Left ventricle myocardium inferior (tissue), 1 donor: ENCODE measurements at places on chromosomes 2 and 18. TPM values are rescaled to one million over a fixed set of nuclear protein-coding genes. Genes with fewer than 3 reads are reported as not detected.

Gene ANO7
- total RNA-seq: 0.80 TPM

Gene CFLAR
- 238 TPM for total RNA-seq

Gene SIX2
- total RNA-seq: 0.91 TPM

Gene ABCB11
- total RNA-seq: 0.05 TPM

Gene MROH2A
- not detected for total RNA-seq

Gene CDH7
- not detected for total RNA-seq

Gene TYMS
- 3.1 TPM for total RNA-seq

Gene UGT1A8
- total RNA-seq: not detected

Gene FKBP7
- total RNA-seq: 10.8 TPM

Gene CFAP221
- 1.0 TPM for total RNA-seq

Gene LRRTM4
- 0.55 TPM for total RNA-seq

Gene VIT
- 8.5 TPM for total RNA-seq

Gene EGR4
- not detected for total RNA-seq

Gene C2orf80
- total RNA-seq: not detected

Gene ZC3H15
- 30.5 TPM for total RNA-seq
